ENCODE measurements at places on chromosomes 4 and X. TPM values are rescaled to one million over a fixed set of nuclear protein-coding genes. Genes with fewer than 3 reads are reported as not detected.

- DNase-seq = no peak
These were observed 169.8 kb downstream of the CLCN4 start for GRCh38 chrX:10326578-10326977.

- no peak for DNase-seq
These were observed 66.2 kb downstream of the UBA6 start for GRCh38 chr4:67634741-67635140.

GRCh38 chrX:110086916-110087484 lies 84.1 kb downstream of the TMEM164 start:
- no peak for DNase-seq

- no peak for DNase-seq
These were observed 52.5 kb downstream of the VGLL1 start for GRCh38 chrX:136584545-136584944.

Gene DMRTC1B
- total RNA-seq = not detected

Gene FHDC1
- 0.14 TPM for total RNA-seq

Gene USP51
- 3.4 TPM for total RNA-seq

Gene MAGEB17
- 0.19 TPM for total RNA-seq
